ENCODE measurements at places on chromosomes 4 and X.

GRCh38 chr4:150906987-150907633 lies 108.0 kb downstream of the LRBA start:
- DNase-seq, result no peak

GRCh38 chrX:134161162-134161561 lies 75.8 kb upstream of the CCDC160 start:
- DNase-seq, result no peak

DNA sequence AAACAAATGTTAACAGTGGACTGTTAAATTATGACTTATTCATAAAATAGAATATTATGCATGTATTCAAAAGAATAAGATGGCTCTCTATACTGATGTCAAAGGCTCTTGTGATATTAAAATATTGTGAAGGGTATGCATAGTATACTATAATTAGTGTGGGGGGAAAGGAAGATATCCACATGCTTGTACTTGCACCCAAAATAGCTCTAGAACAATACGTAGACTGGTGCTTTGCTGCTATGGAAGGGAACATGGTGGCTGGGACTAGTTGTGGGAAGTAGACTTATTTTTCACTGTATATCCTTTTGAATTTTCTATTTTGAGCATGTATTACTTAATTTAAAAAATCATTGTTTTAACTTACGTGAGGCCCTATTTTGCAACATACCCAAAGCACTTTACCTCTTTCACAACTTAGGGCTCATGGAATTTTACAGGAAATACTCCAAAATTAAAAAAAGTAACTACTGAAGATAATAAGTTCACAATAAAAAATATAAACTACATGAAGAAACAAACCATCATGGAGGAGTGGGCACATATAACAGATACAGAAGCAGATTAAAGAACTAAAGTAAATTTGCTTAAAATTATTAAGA lies 7.9 kb downstream of the PGRMC2 start:
- DNase-seq, result no peak

DNA sequence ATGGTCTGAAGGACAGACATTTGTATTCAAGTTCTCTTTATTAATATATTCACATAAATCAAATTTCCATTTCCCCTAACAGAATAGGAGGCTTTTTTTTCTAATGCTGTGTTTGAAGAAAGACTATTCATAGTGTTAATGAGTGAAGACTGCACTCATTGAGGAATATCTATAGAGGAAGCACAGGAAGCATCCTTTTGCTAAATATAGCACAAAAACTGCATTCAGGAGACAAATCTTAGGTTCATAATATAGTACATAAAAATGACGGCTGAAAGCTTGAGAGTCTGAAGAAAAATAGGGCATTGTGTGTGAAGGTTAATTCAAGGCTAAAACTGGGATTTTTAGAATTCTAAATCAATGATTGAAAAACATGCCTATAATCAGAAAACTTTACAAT lies 50.4 kb upstream of the ANKRD50 start:
- DNase-seq, result no peak

- peak; percentile 90 for DNase-seq
These were observed at the start of gene COQ2 for GRCh38 chr4:83284193-83285054. TSS of gene COQ2 (minus strand) at chr4:83284798. CDS start at chr4:83284764, 34 bp downstream.

- peak; percentile 17 for DNase-seq
These were observed 443.3 kb downstream of the GBA3 start for GRCh38 chr4:23135792-23136645.

GRCh38 chrX:79036157-79036880 lies 91.1 kb downstream of the P2RY10 start:
- no peak for DNase-seq

DNA sequence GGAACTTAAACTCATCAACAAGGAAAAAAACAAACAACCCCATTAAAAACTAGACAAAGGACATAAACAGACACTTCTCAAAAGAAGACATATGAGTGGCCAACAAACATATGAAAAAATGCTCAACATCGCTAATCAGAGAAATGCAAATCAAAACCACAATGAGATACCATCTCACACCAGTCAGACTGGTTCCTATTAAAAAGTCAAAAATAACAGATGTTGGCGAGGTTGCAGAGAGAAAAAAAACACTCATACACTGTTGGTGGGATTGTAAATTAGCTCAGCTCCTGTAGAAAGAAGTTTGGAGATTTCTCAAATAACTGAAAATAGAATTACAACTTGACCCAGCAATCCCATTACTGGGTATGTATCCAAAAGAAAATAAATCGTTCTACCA lies 28.7 kb downstream of the APLN start:
- DNase-seq, result no peak

GRCh38 chrX:106484233-106484632 lies 127.5 kb upstream of the RADX start:
- DNase-seq, result peak; percentile 18

DNA sequence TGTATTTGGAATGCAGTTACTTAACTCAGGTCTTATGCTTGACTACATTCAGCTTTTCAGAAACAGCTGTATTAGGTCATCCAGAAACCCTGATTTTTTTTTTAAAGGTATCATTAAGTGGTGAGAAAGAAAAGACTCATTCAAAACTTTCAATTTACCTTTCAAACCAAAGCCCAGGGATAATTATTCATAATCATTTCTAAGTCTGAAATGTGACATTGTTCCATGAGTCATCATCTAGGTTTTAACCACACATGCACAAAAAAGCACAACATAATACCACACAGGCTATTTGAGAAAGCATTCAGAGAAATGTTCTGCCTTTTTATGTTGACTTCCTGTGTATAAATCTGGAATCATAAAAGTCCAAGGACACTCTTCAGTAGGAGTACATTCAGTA lies 288.2 kb downstream of the IL1RAPL2 start:
- DNase-seq, result no peak

- DNase-seq, result no peak
These were observed 276.5 kb downstream of the PPP4R3C start for GRCh38 chrX:27186671-27187070.

DNA sequence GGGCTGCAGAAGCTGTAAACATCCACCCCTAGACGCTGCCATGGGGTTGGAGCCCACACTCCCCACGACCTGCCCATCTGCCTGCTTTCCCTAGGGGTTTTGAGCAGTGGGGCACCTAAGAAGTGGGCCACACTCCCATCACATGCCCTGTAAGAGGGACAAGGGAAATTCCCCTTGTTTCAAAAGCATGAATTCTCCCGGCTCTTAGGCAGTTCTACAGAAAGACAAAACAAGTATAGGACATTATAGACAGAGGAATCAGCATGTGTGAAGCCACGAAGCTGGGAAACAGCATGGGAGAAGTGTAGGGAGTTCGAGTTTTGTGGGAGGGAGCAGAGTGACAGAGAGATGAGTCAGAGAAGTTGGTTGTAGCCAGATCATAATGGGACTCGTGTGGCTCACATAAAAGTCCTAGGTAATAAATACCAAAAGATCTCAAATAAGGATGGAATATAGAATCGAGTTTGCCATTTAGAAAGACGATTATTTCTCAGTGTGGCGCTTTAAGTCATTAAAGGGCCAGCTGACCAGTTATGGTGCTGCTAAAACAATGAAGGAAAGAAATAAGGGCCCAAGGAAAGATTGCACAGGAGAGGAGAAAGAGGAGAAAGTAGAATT lies 23.9 kb downstream of the APOO start:
- no peak for DNase-seq

GRCh38 chr4:146847345-146847744 lies 98.3 kb downstream of the TTC29 start:
- no peak for DNase-seq

DNA sequence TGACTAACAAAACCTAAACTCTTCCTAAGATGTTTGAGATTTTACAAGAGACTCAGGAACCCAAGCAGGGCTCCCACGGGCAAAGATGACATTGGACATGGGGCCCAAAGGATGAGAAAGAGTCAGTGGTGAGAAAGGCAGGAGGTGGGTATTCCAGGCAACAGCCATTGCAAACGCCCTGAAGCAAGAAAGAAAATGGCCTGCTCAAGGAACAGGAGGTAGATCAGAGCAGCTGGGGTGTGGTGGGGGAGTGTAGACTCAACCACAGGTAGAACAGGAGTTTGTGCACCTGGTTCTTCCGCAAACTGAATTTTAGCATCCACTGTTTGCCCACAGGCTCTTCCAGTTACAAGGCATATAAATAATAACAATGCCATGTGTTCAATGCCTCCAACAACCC lies 3.3 kb downstream of the PPP2R2C start:
- DNase-seq, result no peak

GRCh38 chr4:19659101-19659500 lies 592.6 kb upstream of the SLIT2 start:
- DNase-seq, result no peak

DNA sequence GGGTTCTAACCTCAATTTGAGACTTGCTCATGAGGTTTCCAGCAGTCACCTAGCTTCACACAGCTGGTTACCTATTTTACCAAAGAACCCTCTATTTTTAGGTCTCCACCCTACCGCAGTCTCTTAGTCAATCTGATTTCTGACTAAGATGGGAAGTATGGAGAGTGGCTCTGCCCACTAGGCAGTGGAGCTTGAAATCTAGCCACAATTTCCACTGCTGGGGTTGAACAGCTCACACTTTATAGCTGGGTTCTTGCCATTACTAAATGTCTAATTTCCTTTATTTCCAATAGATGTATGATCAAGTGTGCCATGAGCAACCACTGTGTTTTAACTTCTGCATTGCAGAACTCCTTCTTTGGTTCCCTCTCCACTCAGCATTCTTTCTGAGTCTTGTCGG lies 43.1 kb downstream of the GASK1B start:
- no peak for DNase-seq

DNA sequence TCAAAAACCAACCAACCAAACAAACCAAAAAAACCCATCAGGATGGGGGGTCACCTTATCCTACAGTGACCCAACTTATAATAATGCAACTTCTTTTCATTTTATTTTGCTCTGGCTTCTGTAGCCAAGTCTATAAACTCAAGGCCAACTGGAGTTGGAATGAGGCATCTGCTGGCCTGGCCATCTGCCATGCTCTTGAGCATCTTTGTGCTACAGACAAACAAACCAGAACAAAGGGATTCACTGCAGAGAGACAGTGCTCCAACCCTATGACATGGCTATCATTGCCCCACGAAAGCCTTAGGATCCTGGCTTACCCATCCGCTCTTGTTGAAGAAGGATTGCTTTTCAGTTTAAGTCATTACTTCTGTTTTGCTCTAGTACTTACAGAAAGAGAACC lies 49.2 kb upstream of the SCRG1 start:
- no peak for DNase-seq

DNA sequence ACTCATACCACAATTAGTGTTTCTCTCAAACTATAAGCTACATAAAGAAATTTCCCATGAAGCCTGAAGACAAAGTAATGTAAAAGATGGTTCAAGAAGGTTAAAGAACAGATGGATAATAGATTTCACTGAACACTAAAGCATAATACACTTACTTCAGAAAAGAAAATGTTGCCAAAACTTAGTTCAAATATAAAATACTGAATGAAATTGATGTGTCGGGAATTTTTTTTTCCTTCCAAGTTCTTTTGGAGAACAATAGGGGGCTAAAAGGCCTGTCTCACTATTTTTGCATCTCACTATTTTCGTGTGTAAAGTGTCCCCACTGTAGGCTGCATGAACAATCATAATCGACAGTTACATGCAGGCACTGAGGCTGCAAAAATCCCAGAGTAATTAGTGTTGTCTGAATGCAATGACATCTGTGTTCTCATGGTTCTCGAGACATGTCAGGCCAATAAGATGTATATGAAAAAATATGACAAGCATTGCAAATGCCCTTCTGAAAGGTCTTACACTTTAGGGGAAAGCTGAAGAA lies 11.9 kb upstream of the MAB21L2 start:
- no peak for DNase-seq

GRCh38 chrX:27740933-27741332 lies 66.9 kb upstream of the MAGEB10 start:
- no peak for DNase-seq

DNA sequence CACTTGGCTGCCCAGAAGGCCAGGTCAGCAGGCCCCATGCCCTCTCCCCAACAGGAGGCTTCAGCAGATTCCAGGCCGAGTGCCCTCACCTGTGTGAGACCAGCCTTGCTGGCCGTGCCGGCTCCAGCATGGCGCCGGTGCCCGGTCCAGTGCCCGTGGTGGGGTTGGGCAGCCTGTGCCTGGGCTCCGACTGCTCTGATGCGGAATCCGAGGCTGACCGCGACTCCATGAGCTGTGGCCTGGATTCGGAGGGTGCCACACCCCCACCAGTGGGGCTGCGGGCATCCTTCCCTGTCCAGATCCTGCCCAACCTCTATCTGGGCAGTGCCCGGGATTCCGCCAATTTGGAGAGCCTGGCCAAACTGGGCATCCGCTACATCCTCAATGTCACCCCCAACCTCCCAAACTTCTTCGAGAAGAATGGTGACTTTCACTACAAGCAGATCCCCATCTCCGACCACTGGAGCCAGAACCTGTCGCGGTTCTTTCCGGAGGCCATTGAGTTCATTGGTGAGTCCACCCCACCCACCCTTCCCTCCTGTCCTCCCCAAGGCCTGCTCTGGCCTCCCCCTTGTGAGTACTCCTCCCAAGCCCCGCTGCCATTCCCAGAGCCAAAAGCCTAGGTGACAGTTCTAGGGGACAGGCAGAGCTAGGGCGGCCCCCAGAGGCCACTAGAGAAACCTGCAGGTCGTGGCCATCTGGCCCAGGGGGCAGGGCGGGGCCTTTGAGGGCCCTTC lies 2.3 kb downstream of the DUSP9 start:
- DNase-seq, result peak; percentile 23

GRCh38 chr4:68272860-68273259 lies 27.4 kb upstream of the TMPRSS11B start:
- DNase-seq, result no peak

DNA sequence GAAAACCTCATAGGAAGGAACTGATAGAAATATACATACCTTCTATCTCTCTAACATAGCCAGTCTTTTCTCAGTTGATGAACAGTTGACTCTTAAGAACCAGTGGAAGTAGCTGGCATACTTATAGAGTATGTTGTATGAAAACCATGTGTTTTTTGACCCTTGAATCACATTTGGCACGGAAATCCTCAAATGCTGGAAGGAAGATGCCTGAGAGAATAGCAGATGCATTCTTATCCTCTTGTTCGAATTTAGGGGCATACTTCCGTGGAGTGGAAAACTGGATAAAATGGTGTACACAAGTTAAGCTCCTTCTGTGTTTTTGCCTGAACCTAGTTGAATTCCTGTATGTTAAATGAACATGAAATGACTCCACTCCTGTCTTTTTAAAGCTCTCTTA lies 145.5 kb downstream of the PCDH7 start:
- no peak for DNase-seq

DNA sequence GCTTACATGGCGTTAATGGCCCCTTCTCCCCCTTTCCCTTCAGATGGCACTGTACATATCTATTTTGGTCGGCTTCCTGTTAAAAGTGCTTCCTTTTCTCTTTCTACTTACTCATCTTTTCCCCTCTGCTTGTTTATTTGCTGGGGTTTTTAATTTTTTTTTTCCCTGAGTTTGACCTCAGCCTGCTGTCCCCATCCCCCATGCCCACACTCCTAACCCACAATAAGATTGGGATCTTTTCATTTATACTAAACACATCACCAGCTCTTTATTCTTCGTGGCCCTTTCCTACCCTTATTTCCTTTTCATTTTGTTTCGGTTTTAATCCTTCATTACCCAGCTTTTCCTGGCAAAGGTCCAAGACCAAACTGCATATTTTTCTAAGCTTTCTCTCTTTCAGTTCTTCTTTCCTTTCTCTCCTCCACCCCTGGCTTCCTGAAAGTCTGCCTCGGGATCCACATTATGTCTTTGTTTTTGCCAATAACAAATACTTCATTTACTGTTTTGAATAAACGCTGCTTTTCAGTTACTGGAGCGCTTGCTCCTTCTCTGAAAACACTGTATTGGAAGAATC lies 152.0 kb upstream of the USP9X start:
- no peak for DNase-seq

- DNase-seq, result no peak
These were observed 441.9 kb downstream of the INPP4B start for GRCh38 chr4:142404191-142404611.

Measured in NCI-H1436 (cell line).